ENCODE measurements at places on chromosomes 2 and 18.
A peak's percentile ranks its signal among the peaks of the same experiment; 100 is the strongest.

DNA sequence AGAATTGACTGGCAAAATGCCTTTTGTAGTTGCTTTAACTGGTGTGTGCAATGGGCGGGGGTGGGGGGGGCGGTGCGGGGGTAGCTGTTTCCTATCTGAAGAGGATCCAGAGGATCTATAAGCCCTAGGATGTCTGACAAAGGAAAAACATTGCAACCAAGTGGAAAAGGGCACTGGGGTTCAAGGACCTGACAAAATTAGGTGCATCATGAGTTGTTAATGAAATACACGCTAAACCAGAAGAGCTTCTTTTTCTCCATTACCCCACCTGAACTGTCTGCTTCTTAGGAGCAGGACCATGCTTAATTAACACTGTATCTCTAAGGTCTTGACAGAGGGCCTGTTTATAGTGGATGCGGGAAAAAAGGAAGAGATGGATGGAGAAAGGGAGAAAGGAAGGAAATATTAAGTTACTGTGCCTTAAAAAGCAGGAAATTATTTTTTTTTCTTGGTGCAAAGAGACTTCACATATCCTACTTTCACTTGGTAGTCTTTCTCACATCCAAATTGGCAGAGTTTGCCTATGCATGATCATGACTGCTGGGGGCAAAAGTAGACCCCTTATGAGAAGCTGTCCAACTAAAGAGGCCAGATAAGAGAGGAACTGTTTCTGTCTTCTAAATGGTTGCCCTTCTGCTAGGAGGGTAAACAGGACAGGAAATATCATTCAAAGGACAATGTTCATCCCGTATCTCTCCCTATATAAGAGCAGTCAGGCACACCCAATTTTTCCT is 4.6 kb downstream of the RND3 start:
- DNase-seq, result no peak

GRCh38 chr2:111201214-111201613 is 80.5 kb downstream of the BCL2L11 start:
- no peak for DNase-seq

- DNase-seq, result no peak
These were observed 267.9 kb downstream of the CTNNA2 start for GRCh38 chr2:79780781-79781180.

DNA sequence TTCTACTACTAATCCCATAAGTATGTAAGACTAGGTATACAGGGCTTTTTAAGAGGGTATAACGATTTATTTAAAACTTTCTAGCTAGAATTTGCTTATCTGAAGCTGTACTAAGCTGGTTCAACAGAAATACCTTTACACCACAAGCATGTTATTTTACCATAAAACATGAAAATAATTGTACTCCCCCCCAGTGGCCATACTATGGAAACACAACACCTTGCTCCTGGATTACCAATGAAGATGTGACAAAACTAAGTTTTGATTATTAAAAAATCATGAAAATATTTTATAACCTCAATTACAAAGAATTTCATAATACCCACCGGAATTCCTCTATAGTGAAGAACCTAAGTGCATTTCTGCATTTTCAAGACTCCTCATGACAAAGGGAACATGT is 27.3 kb downstream of the LPIN2 start:
- peak; percentile 65 for DNase-seq

- DNase-seq, result no peak
These were observed 115.5 kb upstream of the ATP8B1 start for GRCh38 chr18:57918601-57919000.

GRCh38 chr18:2902327-2902726 is 55.5 kb downstream of the EMILIN2 start:
- no peak for DNase-seq
